ENCODE measurements at places on chromosomes 4 and X.

- DNase-seq: no peak
These were observed 127.2 kb upstream of the RPS6KA3 start for GRCh38 chrX:20393944-20394343.

DNA sequence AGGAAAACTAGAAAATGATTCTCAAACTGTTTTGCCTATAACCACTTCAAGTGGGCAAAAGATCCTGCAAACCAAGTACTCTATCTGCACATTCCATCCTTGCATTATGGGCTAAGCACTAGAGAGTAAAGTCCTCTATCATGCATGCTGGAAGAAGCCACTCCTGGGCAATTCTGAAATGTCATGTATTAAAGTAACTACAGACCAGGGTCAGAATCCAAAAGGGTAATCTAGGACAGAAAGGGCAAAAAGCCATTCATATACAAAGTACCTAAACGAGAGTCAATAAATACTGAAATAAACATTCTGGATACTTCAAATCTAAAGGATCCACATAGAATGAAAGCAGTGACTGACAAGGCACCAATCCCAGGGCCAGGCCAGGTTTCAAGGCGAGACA is 1.0 kb downstream of the SNX12 start:
- DNase-seq: no peak

GRCh38 chrX:29461039-29461438 is 754.3 kb upstream of the MAGEB2 start:
- peak; percentile 15 for DNase-seq

DNA sequence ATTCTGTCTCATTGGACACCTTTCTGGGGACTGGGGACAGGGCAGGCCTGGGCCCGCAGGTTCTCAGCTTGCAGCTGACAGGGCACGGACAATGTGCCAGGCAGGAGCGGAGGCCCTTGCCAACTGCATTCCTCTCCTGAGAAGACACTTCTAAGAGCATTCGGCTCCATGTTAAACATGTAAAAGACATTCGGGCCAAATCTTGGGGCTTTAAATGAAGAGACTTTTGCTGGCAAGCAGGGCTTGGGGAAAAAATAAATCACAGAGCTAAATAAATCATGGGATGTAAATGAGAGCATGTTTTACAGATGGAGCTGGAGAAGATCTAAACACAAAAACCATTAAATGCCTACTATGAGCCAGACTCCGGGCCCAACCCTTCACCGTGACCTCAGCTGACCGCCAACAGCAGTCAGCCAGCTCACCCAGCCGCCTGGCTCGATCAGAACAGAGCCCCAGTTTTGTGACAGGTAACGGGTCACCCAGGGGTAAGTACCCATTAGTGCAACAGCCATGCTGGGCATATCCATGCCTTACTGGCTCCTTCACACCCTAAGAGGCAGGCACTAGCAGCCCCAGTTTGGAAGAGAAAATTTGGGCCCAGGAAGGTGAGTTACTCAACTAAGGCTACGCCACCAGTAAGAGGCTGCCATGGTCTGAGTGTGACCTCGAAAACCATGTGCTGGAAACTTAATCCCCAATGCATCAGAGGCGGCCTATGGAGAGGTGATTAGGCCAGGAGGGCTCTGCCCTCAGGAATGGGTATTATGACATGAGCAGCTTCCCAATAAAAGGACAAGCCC is 14.7 kb downstream of the WDR1 start:
- no peak for DNase-seq

GRCh38 chrX:143094417-143095023 is 68.8 kb downstream of the SPANXN4 start:
- DNase-seq: no peak

DNA sequence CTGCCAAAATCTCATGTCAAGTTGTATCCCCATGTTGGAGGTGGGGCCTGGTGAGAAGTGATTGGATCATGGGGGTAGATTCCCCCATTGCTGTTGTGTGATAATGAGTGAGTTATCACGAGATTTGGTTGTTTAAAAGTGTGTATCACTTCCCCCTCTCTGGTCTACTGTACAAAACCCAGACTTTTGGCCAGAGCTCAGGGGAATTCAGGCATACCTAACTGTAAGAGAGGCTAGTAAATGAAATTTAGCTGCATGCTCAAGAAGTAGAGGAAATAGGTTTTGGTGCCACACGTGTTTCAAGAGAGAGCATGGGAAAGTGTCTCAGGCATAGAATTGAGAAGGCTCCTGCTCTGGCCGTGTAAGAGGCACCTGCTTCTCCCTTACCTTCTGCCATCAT is 190.5 kb upstream of the GALNTL6 start:
- DNase-seq: no peak

DNA sequence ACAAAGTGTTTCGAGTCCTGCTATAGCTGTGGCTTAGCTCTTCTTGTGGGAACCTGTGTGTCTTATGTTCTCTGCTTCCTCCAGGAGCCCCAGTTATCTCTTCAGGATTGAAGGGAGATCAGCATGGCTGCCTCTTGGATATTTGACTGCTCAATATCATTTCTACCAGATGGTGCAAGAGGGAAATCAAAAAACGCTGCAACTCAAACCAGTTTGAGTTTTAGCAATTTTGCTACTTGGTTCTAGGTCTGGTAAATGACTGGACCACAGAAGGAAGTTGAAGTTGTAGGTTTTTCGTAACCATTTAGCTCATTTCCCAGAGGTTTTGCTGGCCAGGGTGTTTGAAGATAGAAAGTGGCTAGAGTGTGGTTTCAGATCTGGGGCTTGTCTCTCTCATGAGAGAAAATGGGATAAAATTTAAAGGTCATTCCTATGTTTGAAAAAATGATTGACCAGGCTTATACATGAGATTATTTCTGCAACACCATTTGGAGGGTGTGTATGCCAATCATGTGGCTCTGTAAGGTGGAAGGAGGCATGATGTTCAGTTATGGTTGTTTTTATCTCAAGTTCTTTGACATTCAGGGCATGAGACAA is 210.4 kb downstream of the SPRY1 start:
- DNase-seq: no peak

DNA sequence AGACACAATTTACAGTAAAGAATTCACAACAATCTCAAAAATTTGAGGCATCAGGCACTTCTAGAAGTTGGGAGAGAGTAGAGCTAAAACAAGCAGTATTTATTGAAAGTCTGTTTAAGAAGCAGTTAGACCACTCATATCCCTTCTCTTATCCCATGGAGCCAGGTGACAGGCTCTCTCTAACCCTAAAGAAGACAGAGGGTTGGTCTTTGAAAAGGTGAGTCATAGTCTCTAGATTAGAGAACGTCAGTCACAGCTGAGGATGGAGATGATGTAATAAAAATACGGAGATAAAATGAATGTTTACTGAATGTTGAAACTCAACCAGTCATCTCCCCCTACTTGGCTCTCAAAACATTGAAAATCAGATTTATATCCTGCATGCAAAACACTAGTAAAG is 223.8 kb downstream of the CHIC2 start:
- DNase-seq: peak; percentile 8

DNA sequence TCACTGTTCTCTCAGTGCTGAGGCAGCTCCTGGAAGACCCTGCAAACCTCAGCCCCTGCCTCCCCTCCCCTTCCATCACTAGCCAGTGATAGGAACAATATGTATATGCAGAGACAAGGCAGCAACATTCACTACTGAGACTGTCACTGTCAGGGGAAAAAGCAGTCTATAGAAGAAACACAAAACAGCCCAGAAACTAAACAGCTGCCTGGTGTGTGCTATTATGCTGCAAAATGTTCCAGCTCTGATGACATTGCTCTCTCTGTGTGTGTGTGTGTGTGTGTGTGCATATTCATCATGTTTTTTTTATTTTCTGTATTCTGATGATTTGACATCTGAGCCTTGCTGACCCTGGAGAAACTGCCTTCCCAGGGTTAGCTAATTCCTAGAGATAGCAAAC is 147.2 kb downstream of the SPATA18 start:
- no peak for DNase-seq

GRCh38 chr4:189494407-189494806 is 446.3 kb upstream of the FRG1 start:
- DNase-seq: no peak

GRCh38 chr4:1983053-1983845 is 25.5 kb downstream of the NELFA start:
- no peak for DNase-seq

DNA sequence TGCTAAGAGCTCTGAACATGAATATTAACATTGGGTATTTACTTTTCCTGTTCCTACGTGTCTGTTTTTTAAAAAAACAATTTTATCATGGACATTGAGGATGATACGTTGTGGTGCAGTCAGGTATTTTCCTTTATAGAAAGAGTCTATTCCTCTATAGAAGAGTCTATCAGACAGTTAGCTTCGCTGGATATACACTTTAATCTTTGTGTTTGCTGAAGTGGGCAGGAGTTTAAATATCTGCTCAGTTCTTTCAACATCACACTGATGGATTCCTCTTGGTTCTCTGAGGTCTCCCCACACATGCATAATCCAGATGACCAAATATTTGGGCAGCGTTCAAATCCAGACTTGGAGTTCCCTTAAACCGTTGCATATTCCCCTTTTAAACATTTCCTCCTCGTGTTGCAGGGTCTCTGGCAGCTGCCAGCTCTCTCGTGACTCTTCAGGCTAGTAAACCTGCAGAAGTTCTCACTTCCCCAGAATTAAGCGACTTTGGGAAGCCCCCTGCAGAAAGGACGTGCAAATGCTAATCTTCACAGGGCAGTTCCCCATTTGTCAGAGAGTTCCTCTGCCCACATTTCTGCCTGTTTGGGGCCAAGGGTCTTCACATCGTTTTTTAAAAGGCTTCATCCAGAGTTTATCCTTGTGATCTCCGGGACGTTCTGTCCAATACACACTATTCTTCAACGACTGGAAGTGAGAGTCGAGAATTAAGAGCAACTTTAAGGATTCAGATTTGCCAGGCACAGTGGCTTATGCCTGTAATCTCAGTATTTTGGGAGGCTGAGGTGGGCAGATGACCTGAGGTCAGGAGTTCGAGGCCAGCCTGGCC is 20.5 kb upstream of the DHRSX start:
- no peak for DNase-seq

DNA sequence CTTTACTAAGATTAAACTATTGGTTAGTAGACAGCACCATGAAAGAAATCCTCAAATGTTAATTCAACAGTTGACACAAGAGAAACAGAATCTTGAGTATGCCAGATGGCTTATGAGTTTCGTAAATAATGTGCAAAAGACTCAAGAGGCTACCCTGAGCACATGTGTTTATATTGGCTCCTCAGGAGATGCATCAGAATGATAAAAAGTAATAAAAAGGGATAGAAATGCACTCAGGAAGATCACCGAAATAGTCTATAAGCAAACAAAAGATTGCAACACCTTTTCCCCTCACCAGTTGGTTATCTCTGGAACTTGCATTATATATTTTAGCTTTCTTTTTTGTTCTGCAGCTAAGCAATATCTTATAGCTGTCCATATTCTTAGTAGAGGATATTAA is 84.4 kb downstream of the SCFD2 start:
- no peak for DNase-seq

GRCh38 chrX:39073131-39073530 is 271.9 kb downstream of the MID1IP1 start:
- DNase-seq: no peak

DNA sequence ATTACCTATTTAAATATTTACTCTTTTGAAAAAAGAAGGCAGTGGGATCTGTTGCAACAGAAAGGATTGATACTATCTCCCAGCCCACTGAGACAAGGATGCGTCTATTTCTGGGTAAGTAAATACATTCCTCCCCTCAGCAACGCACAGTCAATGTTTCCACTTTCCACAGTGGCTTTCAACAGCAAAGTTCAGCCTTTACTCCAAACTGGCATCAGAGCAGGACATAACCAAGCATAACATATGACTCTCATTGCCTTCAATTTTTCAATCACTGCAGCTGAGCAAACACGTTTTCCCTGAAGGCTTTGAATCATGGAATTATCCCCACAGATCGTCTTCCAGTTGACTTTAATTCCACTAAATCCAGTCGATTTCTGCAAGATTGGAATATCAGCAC is 160.3 kb upstream of the FRG1 start:
- DNase-seq: no peak

GRCh38 chr4:20676501-20677197 is 23.6 kb upstream of the PACRGL start:
- DNase-seq: peak; percentile 14

DNA sequence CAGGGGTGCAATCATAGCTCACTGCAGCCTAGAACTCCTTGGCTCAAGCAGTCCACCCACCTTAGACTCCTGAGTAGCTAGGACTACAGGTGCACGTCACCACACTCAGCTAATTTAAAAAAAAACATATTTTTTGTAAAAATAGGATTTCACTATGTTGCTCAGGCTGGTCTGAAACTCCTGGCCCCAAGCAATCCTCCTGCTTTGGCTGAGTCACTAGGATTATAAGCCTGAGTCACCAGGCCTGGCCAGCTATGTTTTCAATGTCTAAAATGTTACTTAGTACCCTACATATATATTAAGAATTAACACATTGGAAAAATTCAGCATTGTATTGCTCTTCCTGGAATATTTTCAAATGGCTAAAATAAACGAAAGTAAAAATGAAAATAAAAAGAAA is 37.5 kb downstream of the PNPLA4 start:
- DNase-seq: peak; percentile 2

- no peak for DNase-seq
These were observed 164.0 kb downstream of the RNF150 start for GRCh38 chr4:140969296-140969695.

DNA sequence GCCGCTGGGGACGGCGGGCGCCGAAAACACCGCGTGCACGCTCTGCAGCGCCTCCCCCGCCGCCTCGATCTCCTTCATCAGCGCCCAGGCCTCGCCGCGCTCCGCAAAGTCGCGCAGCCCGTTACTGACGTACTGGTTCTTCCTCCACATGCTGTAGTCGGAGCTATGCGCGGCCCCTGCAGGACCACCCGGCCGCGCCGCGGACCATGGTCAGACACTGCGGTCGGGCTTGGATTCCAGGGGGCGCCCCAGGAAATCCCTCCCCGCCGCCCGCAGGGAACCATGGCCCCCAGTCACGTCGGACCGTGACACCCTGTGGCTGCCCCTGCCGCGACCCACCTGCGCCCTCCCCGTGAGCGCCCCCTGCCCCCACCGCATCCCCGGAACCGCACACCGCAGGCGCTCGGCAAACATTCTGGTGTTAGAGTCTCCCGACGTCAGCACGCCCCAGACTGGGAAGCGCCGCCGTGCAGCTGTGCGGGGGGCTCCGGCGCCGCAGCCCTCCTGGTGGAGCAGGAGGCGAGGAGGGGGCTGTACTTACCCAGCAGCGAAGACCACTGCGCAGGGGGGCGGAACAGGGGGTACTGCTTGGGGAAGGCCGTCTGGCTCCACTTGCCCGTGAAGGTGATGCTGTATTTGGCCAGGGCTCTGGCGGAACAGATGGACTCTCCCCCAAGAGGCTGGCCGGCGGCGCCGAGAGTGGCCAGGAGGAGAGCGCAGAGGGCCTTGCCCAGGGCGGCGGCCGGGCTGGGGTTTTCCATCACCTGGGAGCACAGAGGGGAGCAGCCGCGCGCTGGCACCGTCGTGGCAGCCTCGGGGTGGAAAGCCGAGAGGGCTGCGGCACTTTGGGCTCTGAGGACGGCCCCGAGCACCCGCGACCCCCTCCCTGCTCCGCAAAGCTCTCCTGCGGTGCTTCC is 814 bp downstream of the SPON2 start:
- no peak for DNase-seq
